ENCODE measurements at places on chromosomes 4 and X. TPM values are rescaled to one million over a fixed set of nuclear protein-coding genes. Genes with fewer than 3 reads are reported as not detected.

DNA sequence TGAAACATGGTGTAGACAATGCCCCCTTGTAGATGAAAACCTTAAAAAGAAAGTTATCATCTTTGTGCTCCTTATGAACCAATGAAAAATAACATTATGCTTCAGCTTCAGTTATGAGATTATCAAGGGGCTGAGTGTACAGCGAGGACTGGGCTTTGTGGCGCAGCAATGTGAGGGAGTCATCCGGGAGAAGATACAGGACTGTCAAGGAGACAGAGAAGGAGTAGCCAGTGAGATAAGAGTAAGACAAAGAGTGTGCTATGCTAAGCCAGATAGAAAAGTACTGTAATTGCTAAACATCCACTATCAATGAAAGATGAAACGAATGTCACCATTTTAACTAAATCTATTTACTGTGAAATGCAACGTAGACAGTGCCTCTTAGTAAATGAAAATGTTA is 3.6 kb upstream of the KLHL15 start:
- DNase-seq = no peak

DNA sequence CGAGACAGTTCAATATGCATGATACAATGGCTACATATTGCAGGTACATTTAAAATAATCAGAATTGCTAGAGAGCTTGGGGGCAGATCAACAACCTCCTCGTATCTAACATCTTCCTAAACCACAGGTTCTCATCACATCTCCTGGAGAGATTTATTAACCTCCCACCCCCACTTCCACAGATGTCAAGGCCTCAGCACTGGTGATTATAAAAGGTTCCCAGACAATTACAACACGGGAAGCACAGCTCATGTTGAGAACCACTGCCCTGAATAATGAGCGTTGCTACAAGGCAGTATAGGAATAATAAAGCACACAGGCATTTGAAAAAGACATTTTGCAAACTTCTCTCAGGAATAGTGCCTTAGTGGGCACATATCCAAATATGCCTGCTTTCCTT is 42.8 kb downstream of the ELOVL6 start:
- DNase-seq = no peak

- no peak for DNase-seq
Measured at GRCh38 chr4:79915246-79915645, 157.8 kb downstream of the ANTXR2 start.

- DNase-seq = no peak
Measured at GRCh38 chrX:19121898-19122640, at the start of gene ADGRG2. Gene ADGRG2 (minus strand): TSS chrX:19122468. CDS start chrX:19068834, 53,634 bp downstream.

GRCh38 chr4:44448521-44449461 is at the start of gene KCTD8:
Gene KCTD8 (minus strand): TSS chr4:44448809.
- DNase-seq = peak; percentile 65

DNA sequence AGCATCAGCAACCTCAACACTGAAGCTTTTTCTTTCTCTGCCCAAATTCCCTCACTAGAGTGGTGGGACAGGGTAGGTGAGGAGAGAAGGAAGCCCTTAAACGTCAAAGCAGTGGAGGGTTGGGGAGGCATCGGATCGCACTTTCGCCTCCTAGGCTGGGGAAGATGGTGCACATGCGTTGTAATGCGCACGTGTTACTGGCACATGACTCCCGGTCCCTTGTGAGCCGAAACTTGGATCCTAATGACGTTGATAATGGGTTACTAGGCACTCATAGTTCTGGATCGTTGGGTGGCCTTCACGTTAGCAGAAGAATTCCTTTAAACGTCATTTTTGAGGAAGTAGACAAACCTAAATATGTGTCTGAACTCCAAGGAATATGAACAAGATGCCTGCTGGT is at the start of gene CBLL2:
TSS of gene CBLL2 (plus strand) at position 301 of the 400 bp plus-strand sequence. CDS start at position 380, 79 bp downstream.
- DNase-seq = no peak

DNA sequence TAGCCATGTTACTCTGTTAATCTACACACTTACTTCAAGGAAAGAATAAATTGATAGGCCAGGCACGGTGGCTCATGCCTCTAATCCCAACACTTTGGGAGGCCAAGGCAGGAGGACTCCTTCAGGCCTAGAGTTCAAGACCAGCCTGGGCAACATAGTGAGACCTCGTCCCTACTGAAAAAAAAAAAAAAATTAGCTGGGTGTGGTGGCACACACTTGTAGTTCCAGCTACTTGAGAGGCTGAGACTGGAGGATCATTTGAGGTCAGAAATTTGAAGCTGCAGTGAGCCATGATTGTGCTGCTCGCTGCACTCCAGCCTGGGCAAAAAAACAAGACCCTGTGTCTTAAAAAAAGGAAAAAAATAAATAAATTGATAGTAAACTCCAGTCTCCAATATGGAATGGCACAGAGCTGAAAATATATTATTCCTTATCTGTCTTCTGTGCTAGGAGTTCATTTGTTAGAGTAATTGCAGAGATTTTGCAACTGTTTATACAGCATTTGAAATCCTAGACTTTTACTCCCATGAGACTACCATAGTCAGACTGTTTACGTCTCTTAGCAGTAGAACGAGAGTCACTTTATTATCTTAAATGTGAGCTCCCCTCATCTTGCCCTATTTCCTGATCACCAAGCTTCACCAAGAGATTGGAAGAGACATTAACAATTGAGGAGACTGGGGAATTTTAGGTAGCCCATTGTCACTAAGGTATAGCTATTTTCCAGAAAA is 18.8 kb upstream of the TMEM131L start:
- no peak for DNase-seq

DNA sequence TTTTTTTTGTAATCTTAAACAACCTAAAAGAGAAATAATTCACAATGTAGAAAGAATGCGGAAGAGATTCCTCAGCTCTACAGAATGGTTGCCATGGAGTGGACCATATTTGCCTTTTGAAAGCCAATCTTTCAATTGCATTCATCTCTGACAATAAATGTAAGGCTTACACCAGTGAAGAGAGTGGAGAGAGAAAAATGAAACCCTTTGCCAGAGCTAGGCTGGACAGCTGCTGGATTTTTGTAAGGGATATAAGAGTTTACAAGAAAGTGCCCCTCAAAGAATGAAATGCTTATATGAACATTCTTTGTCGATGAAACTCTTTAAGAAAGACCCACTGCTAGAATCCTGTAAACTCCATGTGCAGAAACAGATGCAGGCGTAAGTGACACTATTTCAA is 66.0 kb upstream of the FAT1 start:
- no peak for DNase-seq

The ENPP6 gene
- total RNA-seq = 2.0 TPM

The CCNI gene
- 322 TPM for total RNA-seq

The LDB2 gene
- total RNA-seq = 31.0 TPM

The HPGD gene
- total RNA-seq = 3.4 TPM
